AG09309 (cell line): ENCODE measurements at places on chromosomes 6 and 20.

GRCh38 chr6:170076466-170077165, 214.3 kb downstream of the DLL1 start:
- no peak for DNase-seq

DNA sequence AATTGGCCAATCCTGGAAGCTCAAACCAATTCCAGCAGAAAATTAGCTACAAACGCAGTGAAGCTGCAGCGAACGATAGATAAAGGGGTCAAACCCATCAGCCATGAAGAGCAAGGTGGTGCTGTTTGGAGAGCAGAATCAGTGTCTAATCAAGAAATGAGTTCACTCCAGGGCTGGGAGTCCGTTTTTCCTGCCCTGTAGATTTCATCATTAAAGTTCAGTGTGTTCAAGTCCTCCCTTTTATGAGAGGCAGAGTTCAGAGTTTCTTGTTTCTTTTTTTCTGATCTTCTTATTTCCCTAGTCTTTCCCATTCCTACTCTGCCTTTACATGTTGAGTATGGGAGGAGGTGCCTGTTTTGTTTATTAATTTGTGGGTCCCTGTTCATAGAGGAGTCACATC, 30.4 kb downstream of the SLC17A1 start:
- no peak for DNase-seq

DNA sequence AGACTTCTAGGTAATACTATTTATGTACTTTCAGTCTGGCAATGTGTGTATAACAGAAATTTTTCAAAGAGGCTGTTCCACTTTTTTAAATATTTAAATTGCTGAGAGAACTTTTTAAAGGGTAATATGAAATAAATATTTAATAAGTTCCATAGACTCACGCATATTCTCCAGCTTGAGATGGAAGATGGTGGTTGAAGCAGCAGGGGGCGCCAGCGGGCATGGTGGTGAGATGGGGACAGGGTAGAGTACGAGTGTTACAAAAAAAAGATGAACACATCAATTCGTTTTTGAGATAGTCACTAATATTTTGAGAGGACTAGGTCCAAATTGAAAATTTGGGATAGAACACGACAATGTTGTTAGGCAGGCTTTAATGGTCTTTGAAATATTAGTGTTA, 68.4 kb downstream of the RSPO3 start:
- no peak for DNase-seq

DNA sequence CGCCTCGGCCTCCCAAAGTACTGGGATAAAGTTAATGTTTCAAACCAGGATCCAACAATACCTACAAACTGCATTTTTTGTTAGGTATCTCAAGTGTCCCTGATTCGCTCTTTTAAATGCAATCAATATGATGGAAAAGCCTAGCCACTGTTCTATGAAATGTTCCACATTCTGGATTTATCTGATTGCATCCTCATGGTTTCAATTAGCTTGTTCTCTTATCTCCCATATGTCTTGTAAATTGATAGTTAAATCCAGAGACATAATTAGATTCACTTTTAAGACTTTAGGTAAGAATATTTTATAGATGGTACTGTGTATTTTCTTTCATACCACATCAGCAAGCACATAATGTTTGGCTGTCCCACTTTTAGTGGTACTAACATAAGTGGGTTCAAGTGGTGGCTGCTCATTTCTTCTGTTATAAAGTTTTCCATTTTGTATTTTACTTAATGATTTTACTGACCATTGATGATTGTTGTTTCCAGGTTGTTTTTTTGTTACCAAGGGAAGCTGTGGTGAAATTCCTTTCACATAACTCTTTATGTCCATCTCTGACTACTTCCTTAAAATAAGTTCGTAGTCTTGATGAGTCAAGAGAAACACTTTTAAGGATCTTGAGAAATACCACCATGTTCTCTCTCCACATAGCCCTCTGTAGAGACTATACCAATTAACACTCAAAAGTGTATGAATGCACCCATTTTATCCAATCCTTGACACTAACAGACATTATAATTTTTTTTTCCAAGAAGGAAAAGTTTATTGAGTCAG, 40.5 kb downstream of the RNGTT start:
- DNase-seq: no peak

- DNase-seq: no peak
Measured at GRCh38 chr20:24437196-24438082, 32.0 kb upstream of the SYNDIG1 start.

GRCh38 chr6:114419175-114419574, 76.4 kb upstream of the HS3ST5 start:
- DNase-seq: no peak

DNA sequence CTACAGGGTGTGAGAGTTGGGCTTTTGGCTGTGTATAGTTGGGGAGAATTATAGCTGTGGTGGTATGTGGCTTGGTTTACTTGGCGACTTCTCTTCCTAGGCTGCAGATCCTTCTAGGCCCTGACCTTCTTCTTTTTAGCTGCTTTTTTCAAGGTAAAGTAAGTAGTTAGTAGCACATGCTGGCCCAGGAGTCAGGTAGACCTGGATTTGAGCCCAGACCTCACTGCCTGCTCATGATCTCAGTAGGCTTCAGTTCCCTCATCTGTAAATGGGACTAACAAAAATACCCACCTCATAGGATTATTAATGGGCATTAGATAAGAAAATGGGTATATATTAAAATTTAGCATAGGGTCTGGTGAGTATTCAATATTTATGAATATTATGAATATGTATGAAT, 17.4 kb upstream of the TMEM217 start:
- DNase-seq: no peak

DNA sequence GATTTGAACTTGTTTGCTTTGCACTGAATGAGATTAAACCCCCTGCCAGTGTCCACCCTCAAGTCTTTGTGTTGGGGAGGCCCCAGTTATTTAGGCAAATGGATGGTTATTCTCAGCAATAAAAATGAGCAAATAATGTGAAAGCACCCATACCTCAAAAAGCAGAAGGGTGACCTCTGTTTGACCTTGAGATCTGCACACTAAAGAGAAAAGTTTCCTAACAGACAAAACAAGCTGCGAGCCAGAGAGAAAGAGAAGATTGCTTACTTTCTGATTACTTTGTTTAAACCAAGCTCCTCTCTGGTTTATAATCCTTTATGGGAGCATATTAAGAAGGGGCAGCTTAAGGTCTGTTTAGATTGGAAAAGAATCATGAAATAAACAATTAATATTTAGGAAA, 30.4 kb upstream of the TRERF1 start:
- DNase-seq: no peak

- no peak for DNase-seq
Measured at GRCh38 chr6:163420289-163420614, 5.7 kb downstream of the QKI start.
